NCI-H524 (cell line): ENCODE measurements at places on chromosomes 11 and 22.

- DNase-seq, result no peak
Measured at GRCh38 chr11:123806249-123806648, at the start of gene OR6M1. TSS of gene OR6M1 (minus strand) at chr11:123806349. CDS start at chr11:123806349, 0 bp downstream.

- DNase-seq, result no peak
Measured at GRCh38 chr11:40397141-40397540, 1062.3 kb downstream of the LRRC4C start.

DNA sequence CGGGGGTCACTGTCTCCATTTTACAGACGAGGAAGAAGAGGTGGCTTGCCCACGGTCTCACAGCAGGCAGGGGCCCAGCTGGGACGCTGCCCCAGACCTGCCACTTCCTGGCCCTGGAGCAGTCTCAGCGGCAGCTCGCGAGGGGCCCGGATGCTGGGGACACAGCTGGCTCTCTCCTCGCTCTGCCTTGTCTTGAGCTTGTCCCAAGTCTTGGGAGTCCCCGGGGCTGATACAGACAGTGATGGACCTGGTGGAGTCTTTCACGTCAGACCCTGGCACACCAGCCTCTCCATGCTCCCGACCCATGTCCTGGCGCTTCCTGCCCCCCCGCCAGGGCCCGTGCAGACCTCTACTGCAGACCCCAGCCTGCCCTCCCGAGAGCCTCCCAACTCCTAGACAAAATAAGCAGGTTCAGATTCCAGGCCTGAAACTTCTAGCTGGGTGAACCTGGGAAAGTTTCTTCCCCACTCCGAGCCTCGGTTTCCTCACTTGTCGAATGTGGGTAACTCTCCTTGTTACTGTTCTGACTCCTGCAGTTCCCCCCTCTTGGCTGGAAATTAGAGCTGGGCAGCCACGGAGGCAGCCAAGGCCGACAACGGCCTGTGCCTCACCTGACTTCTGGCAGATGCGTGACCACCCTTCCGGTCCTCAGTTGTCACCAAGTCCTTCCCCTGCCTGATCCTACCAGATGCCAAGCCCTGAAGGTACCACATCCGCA, 145.4 kb downstream of the CACNA1I start:
- DNase-seq, result no peak

- no peak for DNase-seq
Measured at GRCh38 chr11:132358573-132358953, 988.1 kb downstream of the NTM start.

GRCh38 chr11:86577644-86578636, 94.5 kb downstream of the ME3 start:
- no peak for DNase-seq

GRCh38 chr11:18720808-18721560, 5.0 kb downstream of the IGSF22 start:
- DNase-seq, result peak; percentile 71

GRCh38 chr11:66969584-66970225, 5.4 kb upstream of the C11orf86 start:
- no peak for DNase-seq

DNA sequence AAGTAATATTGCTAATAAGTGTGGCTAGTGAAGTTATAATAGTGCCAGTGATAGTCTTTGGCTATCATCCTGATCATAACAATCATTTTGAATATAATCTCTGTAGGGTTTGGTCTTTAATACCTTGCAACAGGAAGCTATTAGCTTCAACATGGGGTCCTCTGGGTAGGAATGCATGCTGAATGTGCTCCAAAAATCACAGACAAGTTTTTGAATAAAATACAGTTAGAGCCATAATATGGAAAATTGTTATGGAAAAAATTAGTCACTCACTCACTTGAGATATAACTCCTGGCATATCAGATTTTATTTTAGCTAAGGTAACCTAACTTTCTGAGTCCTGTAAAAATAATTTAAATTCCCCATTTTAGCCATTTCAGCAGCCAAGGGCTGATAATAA, 95.4 kb upstream of the MTMR2 start:
- no peak for DNase-seq
